ENCODE measurements at places on chromosomes 5 and 9.

GRCh38 chr9:128892221-128892921 is 10.4 kb downstream of the LRRC8A start:
- no peak for DNase-seq

DNA sequence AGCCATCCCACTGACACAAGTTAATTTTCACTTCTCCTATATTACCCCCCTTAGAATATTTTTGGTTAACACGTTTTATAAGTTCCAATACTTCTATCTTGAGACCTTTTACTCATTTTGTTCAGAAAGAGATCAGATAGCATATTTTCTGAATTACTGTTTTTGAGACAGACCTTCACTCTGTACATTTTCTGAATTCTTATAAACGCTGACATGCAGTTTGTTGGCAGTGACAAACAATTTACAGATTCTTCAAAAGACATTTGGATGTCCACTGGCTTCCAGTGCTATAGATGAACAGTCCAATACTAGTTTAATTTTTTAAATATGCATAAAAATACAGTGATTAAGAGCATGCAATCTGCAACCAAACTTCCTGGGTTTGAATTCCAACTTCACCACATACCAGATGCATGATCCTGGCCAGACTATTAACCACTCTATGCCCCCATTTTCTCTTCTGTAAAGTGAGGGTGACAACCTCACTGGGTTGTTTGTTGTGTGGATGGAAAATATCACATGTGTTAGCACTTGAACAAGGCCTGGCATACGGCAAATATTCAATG is 142.1 kb downstream of the AGTPBP1 start:
- no peak for DNase-seq

DNA sequence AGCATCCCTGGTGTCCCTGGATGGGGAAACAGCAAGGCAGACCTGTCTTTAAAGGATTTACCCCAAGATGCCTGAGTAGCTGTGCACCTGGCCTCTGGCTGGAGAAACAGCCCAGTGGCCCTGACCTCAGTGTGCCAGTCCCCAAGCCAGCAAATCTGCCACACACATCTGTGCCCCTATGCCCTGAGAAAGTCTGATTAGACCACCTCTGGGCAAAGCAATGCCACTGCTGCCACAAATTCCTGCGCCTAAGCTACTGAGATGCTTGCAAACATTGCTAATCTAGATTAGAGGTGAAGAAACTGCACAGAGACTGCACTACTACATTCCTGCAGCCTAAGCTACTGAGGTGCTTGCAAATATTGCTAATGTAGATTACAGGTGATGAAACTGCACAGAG is 269.6 kb downstream of the CEMIP2 start:
- DNase-seq = no peak

GRCh38 chr5:142109331-142110045 is 909 bp downstream of the NDFIP1 start:
- DNase-seq = no peak

DNA sequence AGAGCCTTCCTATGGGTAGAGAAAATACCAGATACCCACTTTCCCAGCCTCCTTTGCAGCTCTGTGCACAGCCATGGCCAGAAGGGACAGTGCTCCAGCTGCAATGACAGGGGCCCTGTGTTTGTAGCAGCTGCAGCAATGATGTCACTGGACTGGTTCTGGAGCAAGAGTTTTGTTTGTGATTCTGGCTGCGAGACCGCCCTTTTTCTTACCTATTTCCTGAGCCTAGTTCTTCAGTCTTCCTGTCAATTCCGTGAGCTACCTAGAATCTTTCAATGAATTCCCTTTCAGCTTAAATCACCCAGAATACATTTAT is 10.0 kb upstream of the BOD1 start:
- DNase-seq = no peak

GRCh38 chr5:170235876-170236864 is 3.4 kb downstream of the C5orf58 start:
- no peak for DNase-seq

GRCh38 chr9:17744786-17745185 is 165.9 kb downstream of the SH3GL2 start:
- DNase-seq = no peak

- DNase-seq = no peak
Measured at GRCh38 chr5:138536215-138536614, 6.8 kb downstream of the ETF1 start.

DNA sequence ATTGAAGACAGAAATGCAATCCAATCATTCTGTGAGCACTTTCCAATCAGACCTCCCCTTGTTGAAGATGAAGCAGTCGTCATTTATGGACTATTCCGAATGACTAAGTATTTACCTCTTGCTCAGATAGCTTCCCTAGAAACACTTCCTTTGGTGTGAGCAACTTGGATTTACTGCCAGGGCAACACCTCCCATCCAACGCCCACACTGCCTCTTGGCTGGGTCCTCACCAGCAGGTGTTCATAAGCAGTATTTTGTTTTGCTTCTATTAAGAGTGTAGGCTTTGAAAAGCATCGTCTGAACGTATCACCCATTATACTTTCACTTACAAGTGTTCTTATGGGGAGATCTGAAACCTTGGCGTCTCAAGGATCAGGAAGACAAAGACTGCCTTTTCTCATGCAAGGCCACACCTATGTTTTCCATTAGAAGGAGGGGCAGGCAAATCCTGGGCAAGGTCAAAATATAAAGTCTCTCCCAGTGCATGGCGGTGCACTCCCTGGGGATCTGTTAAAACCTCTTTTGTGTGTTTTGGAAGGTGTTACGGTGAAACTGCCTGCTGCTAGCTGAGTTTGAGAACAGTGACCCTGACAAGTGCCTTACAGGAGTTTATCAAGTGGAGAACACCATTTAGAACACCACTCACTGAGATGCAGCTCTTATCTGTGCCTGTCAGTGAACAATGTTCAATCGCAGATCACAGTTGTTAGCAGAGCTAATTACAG is 10.6 kb upstream of the MARCHF3 start:
- no peak for DNase-seq

- no peak for DNase-seq
Measured at GRCh38 chr5:132647473-132647872, 10.5 kb upstream of the IL13 start.

GRCh38 chr5:14156650-14157492 is 13.7 kb downstream of the TRIO start:
- DNase-seq = no peak

- DNase-seq = no peak
Measured at GRCh38 chr9:20805766-20806165, 121.7 kb downstream of the FOCAD start.

GRCh38 chr5:5688194-5688924 is 265.9 kb downstream of the ICE1 start:
- DNase-seq = no peak

GRCh38 chr9:106868565-106868964 is 5.6 kb downstream of the ZNF462 start:
- no peak for DNase-seq

DNA sequence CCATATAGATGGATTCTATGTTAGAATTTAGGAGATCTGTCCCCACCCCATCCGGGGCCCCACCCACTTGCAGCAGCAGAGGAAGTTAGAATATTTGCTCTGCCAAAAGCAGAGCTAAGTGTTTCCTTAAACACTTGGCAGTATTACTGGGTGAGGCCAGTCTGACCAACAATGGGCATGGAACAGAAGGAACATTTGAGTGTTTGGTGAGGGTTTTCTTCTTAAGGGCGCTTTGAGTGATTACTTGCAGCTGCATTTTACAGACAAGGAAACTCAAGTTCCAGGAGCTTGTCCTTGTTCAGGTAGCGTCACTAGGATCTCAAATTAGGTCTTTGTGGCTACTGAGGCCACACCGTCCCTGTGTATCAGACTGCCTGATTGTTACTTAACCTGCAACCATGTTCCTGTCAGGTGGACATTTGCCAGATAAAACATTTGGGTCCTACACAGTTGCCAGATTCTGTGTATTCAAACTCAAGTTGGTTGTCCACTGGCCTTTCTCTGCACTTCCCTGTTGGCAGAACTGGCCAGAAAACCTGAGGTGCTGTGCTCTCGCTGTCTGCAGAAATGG is 59.3 kb downstream of the SLC46A2 start:
- no peak for DNase-seq

DNA sequence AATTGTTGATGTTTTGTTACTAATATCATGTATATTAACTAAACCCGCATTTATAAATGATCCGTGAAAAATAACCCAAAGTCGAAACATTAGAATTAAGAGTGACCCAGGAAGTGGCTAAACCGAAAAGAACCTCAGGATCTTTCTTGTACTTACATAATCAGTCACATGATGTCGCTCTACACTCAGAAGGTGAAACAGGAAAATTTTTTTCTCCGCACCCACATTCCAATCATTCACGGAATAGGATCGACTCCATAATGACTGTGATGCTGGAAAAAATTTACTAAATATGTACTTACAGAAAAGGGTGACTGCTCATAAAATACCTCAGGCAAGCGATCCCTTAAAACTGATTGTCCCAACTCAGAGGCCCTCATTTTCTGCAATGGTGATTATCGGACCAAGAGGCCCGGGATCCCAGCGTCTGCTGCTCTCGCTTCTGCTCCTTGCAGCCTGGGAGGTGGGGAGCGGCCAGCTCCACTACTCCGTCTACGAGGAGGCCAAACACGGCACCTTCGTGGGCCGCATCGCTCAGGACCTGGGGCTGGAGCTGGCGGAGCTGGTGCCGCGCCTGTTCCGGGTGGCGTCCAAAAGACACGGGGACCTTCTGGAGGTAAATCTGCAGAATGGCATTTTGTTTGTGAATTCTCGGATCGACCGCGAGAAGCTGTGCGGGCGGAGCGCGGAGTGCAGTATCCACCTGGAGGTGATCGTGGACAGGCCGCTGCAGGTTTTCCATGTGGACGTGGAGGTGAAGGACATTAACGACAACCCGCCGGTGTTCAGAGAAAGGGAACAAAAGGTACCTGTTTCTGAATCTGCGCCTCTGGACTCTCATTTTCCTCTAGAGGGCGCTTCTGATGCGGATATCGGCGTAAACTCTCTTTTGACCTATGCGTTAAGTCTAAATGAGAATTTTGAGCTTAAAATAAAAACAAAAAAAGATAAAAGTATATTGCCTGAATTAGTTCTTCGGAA is at the start of gene PCDHA12:
Gene PCDHA12 (plus strand): TSS at position 224 of the 981 bp plus-strand sequence. CDS start 165 bp downstream, at position 389.
- no peak for DNase-seq

GRCh38 chr5:144276034-144276822 is 105.6 kb downstream of the KCTD16 start:
- no peak for DNase-seq

DNA sequence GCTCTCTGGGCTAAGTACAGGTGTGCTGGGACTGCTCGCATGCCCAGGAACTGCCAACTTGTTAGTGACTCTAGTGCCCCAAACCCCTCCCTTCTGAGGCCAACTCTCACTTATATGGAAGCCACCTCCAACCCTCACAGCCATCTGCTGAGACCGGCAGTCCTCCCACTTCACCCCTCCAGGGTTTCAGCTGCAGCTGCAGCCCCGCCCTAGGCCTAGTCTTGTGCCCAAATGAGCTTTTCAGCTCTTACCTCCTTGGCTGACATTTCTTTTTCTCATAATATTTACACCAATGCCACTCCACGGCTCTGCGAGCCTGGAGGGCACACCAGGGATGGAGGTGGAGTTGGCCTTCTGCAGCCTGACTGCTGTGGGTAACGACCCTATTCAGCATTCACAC is 166.6 kb downstream of the ROR2 start:
- DNase-seq = no peak

- DNase-seq = no peak
Measured at GRCh38 chr5:116482394-116482793, 92.2 kb downstream of the SEMA6A start.

GRCh38 chr5:61768692-61769281 is 436.7 kb downstream of the ZSWIM6 start:
- no peak for DNase-seq

DNA sequence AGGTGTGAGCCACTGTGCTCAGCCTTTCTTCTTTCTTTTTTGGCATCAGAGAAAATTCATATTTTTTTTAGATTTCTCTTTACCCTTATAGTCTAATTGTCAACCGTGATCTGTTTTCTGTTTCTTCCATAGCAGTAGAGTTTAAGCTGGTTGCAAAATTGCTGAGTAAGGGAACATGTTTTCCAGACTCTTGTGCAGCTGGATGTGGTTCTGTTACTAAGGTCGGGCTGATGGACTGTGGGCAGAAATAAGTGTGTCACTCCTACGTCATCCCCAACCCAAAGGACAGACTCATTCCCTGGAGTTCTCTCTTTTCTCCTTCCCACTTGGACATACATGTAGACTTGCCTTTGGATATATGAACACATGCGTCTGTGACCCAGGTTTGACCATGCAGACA is 64.1 kb upstream of the GOLM1 start:
- no peak for DNase-seq

DNA sequence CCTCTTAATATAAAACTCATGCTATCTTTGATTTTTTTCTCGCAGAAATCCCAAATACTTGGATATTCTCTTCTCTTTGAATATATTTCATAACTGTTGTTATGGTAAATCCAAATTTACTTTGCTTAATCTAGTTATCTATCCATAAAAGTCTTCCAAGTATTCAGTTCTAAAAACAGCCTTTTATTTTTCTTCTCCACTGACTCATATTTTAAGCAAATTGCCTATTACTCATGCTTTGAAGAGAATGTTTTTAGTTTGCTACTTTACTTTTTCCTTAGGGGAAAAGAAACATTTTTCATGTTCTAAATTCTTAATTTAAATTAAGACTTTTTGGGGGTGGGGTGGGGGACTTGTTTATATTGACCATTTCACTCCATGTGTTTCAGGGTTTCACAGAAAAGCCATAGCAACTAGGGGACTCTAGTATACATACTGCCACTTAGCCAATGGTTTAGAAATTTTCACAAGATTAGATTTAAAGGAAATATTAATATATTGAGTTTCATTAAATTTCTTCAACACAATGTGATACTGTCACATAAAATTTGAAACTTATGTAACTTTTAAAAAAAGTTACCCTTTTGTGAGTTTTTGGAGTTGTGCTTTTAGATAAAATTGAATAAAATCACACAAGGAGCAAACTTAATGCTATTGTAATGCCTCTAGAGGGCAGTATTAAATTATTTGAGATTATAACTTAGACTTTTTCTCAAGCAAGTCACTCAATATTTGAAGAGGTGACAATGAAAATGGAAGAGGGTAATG is 545.8 kb upstream of the ARRDC3 start:
- DNase-seq = no peak

DNA sequence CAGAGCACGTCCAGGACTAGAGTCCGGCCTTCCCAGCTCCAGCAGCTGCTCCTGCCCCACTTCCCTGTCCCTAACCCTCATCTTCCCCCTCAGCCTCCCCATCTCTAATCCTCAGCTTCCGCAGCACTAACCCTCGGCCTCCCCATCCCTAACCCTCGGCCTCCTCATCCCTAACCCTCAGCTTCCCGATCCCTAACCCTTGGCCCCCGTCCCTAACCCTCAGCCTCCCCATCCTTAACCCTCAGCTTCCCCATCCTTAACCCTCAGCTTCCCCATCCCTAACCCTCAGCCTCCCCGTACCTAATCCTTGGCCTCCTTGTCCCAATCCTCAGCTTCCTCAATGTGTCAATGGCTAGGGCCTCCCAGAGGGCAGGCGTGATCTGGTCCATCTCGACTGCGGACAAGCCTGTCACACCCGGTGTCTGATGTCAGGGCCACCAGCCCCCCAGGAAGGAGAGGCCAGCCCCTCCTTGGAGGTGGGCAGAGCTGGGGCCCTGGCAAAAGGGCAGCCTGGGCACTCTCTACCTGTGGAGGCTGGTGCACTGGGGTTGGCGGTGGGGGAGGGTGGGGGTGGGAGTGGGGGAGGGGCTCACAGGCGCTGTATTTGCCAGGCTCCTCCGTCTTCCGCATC is 1.4 kb downstream of the OBP2B start:
- no peak for DNase-seq

All from stimulated activated CD4-positive, alpha-beta T cell treated with anti-CD3 and anti-CD28 coated beads, TNF-alpha, amount 100 ng/mL, for 4 hours (primary cell).